ENCODE measurements at places on chromosomes 2 and 18.

GRCh38 chr2:241558532-241559322, at the start of gene BOK:
Gene BOK, plus strand, starts transcription at chr2:241558745. Its CDS starts 739 bp downstream, at chr2:241559484.
- DNase-seq: no peak

DNA sequence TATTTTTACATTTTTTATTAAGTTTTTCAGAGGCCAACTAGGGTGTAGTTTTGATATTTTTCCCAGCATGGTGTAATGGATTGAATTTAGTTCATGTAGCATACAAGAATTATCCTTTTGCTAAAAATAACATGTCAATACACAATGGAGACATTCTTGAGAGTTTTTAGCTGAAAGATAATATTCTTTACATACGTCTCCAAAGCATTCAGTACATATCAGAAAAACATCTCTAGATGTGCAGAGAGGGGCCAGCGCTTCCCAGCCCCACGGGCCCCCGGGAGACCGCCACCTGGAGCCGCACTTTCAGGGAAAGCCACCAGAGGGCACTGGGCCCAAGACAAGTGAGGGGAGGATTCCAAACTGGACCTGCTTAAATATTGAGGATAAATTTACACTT, 499.4 kb downstream of the GALR1 start:
- no peak for DNase-seq

DNA sequence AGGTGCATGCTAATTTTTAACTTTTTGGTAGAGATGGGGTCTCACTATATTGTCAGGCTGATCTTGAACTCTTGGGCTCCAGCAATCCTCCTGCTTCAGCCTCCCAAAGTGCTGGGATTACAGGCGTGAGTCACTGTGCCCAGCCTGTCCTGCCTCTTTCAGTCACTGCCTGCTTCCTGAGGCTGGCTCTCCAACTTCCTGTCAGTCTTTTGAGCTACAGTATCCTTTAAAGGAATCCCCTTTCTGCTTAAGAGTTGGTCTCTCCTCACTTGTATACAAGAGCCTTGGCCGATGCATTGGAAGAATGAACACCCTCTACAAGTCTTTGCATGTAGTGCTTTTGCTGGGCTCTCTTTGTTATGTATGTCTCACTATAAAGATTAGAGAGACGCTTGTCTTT, 88.4 kb upstream of the SMAD2 start:
- no peak for DNase-seq

- no peak for DNase-seq
These were observed 153.4 kb downstream of the BAZ2B start for GRCh38 chr2:159462961-159463360.

- DNase-seq: no peak
These were observed 35.2 kb upstream of the LPIN2 start for GRCh38 chr18:3048121-3048520.

- no peak for DNase-seq
These were observed 123.7 kb downstream of the ALPK2 start for GRCh38 chr18:58505181-58505580.

GRCh38 chr18:9811978-9812377, 73.8 kb upstream of the TXNDC2 start:
- no peak for DNase-seq

DNA sequence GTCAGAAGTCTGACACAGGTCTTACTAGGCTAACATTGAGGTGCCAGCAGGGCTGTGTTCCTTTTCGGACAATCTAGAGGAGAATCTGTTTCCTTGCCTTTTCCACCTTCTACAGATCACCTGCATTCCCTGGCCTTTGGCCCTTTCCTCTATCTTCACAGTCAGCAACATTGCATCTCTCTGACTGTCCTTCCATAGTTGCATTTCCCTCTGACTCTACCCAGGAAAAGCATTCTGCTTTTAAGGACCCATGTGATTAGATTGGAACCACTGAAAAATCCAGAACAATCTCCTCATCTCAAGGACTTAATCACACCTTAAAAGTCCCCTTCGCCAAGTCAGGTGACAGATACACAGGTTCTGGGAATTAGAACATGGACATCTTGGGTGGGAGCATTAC, 181.5 kb downstream of the SLC8A1 start:
- no peak for DNase-seq

DNA sequence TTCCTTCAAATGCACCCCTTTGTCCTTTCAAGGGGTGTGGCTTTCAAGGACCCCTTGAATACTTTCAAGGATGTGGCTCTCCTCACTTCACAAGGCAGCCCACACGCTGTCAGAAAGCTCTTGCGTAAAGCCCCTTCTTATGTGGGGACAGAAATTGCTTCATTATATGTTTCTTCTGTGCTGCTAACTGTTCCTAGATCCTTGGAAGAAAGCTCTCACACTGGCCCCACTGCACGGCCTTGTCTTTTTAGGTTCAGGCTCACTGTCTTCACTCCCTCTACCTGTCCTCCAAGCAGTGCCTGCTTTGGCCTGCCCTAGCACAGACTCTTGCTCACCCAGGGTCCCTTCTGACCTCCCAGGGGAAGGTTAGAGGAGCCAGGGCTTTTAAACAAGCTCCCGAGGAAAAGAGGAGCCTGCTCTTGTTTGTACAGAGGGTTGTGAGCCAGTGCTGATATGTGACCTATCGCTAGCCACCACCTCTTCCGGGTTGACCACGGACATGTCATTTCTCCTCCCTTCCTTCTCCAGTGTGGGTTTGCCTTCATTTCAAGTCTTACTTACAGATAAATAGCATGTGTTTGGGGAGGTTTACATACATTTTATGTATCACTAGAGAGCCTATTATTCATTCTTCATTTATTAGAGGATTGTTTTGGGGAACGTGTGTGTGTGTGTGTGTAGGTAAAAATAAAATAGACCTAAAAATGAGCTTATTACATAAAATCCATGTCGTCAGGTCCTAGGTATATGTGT, 94.7 kb downstream of the RTN4 start:
- DNase-seq: no peak

- no peak for DNase-seq
These were observed 96.2 kb downstream of the GLI2 start for GRCh38 chr2:120831891-120832290.

- DNase-seq: no peak
These were observed 217.4 kb upstream of the SMIM21 start for GRCh38 chr18:75644871-75645270.

- no peak for DNase-seq
These were observed 44.6 kb upstream of the LRP2 start for GRCh38 chr2:169406891-169407290.

DNA sequence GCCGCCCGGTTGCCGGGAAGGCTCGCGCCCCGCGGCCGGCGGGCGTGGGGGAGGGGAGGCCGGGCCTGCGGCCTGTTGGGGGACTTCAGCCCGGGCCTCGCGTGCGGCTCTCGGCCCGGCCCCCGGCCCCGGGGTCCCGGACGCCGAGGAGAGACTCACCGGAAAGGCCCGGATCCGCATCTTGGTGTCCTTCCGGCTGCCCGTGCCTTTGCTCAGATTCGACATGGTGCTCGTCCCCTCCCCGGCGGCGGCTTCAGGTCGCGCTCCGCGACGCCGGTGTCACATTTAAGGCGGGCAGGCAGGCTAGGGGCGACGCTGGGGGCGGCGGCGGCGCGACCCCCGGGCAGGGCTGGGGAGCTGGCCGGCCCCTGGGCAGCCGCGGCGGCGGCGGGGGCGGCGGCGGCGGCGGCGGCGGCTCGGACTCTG, 365 bp downstream of the CUL3 start:
- peak; percentile 39 for DNase-seq

DNA sequence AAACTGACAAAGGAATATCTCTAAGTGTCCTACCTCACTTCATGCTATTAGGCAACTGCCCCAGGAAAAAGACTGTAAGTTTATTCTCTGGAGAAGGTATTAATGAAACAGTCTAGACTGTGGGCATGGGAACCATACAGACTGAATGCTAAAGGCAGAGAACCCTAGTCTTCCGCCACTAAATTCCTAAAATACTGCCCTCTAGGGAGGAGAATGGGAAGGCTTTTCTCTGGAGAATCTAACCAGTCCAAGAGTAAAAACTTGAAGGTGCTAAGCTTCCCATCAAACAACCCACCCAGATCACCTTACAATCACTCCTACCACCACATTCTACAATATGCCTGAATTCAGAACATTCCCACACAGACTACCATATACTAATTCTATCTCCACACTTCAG, 3.4 kb downstream of the SRBD1 start:
- no peak for DNase-seq

- DNase-seq: no peak
These were observed 74.2 kb downstream of the MBP start for GRCh38 chr18:77058290-77058835.

DNA sequence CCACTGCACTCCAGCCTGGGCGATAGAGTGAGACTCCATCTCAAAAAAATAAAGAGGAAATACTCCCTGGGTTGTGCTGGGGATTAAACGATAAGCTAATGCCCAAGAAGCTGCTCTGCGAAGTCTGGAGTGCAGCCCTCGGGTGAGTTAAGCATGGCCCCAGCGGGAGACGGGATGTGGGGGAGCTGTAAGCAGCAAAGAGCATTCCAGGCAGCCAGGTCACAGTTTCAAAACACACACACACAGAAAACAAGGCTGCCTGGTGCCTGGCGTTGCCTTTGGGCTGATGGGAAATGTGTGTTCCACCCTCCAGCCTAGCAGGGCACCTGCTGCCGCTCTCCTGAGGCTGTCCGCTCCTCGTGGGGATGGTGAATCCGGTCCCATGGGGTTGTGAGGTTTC, 24.1 kb downstream of the ODC1 start:
- no peak for DNase-seq

DNA sequence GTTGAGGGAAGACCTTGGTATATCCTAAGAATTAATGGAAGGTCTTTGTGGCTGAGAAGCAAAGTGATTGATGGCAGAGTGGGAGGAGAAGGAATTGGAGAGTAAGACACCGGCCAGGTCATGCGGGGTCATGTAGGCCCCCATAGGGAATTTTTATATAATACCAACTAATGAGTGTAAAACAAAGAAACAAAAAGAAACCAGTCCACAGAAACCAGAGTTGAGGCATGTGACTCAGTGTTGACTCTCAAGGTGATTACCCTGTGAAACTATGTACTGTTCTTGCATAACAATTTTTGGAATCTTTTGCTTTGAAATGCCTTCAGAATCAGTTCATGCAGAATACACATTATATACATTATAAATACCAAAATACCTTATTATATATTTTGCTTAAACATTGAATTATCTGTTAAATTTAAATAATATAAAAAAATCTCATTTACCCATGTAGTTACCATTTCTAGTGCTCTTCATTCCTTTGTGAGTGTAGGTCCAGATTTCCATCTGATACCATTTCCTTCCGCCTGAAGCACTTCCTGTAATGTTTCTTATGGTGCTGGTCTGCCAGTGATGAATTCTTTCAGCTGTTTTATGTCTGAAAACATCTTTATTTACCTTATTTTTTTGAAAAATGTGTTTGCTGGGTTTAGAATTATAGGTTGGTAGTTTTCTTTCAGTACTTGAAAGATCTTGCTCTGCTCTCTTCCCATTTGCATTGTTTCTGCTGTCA, 8.6 kb downstream of the CLIP4 start:
- no peak for DNase-seq

DNA sequence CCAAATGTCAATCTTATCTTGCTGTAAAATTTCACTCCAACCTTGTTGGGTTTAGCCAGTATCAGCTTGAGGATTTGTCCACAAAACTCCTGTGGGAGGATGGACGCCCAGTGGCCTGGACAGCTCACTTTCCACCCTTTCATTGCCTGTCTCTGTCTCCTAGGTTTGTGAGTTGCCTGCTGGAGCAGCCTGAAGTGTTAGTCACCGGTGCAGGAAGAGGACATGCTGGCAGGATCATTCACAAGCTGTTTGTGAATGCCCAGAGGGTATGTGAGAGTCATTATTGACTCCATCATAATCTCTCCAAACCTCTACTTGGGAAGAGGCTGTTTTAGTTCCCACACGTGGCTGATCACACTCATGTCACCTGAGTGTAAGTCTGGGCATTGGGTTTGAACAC, 112.3 kb downstream of the RAB3GAP1 start:
- no peak for DNase-seq

DNA sequence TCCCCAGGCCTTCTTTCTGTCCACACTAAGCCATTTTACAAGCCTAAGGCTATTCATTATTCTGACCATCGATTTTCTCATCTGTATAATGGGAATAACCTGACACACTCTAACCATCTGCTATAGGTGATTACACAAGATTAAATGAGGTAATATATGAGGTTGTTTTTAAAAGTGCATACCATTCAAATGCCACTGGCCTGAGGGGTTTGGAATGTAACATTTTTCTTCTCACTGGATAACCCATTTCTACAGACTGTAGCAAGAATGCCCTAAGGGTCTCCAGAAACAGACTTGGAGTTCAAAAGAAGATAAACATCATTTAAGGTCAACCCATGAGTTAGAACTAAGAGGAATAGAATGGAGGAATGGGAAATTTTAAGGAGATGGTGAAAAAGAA, 111.7 kb upstream of the SETBP1 start:
- DNase-seq: no peak

Data from activated naive CD4-positive, alpha-beta T cell (primary cell).